ENCODE measurements at places on chromosomes 13 and 19.

DNA sequence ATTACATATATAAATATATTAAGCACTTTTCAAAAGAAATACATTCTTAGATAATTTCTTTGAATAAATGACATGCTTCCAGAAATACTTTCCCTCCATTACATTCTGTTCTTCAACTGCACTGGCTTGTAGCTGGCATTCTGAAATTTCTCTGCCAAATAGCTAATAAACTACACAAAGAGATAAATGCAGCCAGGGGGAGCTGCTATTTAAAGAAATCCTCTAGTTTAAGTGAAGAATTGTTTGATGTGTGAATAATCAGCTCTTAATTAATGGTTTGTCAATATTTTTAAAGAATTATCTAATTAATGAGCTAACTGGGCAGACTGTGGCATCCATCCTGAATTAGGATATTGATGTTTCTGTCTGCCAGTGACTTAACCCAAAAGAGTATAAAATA is 30.7 kb downstream of the SLC7A1 start:
- no peak for DNase-seq

DNA sequence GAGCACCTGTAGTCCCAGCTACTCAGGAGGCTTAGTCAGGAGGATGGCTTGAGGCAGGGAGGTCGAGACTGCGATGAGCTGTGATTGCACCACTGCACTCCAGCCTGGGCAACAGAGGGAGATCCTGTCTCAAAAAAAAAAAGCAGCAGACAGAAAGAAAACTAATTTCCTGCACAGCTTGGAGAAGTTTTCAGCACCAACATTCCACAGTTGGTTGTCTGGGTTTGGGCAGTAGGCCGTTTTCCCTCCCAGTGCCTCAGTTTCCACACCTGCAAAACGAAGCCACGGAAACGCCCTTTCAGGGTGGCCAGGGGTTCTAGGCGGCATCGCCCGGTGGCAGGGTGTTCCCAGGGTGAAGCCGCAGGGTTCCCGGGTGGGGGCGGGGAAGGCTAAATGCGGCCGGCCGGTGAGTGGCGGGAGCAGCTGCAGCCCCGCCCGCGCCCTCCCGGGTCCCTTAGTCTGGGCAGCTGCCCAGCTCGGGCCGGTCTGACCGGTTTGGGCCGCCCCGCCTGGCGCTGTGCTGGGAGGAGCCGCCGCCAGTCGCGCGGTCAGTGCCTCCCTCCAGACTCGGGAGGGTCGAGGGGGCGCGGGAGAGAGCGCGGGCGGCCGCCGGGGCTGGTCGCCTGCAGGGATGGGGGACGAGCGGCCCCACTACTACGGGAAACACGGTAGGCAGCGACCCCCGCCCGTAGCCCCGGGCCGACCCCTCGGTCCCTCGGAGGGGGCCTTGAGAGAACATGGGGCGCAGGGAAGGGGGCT is at the start of gene SLC44A2:
SLC44A2 (plus strand) TSS at position 551 of the 759 bp plus-strand sequence; CDS start at position 632, 81 bp downstream.
- peak; percentile 62 for DNase-seq

DNA sequence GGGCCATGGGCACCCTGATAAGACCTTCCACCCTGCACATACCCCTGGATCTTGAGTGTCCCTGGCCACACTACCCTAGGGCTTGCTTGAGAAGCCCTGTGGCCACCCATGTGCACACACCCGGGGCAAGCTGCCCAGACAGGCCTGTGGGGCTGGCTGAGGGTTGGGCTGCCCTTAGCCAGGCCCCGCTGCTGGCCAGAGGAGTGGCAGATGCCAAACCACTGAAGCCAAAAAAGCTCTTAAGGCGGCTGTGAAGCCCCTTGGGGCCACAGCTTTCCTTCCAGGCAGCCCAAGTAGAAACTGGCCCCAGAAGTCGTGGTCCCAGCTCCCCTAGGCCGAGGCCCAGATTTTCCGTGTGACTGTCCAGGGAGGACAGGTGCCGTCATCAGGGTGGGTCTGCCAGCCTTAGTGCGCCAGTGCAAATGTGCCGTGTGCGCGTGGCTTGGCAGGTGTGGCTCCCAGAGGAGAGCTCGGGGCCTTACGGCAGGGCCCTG is 14.8 kb downstream of the CEBPG start:
- DNase-seq, result no peak

DNA sequence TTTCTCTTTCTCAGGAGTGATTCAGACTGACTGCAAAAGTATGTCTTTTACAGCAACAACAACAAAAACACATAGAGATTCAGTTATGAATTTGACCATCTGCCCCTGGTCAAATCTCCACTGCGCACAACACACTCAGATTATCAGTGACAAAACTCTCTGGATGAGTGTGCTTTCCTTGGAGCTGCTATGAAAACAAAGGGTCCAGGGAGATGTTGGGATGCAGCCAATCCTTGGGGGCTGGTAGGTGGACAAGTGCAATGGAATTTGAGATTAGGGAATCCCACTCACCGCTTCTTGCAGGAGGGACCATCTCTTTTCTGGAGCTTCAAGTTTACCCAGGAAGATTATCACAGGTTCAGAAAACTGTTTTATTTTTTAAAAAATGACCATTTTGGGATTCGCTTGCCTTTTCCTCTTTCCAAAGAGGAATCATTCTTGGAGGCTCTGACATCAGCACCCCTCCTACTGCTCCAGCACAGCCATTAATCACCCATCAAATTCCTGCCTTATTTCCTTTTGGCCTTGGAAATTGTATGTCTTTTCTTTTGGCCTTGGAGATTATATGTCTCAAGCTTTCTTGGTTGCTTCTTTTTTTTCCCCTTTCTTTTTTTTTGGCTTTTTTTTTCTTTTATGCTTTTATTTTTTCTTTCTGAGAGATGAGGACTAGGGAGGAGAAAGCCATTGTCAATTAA is 311.8 kb downstream of the TSHZ3 start:
- no peak for DNase-seq

DNA sequence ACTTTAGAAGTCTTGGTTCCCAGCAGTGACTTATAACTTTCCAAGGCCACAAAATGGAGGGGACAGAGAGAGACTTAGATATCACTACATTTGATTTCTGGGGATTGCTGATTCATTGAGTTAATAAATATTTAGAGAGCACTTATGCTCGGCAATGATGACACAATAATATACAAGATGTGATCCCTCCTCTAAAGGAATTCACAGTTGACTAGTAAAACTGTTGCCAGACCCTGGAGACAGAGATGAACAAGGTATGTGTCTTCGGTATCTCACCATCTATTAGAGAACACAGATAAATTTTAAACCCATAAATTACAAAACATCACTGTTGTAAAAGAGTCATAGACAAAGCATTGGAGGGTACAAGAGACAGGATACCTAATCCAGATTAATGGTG is 437.5 kb downstream of the FOXO1 start:
- DNase-seq, result no peak

- DNase-seq, result no peak
Measured at GRCh38 chr19:41912899-41913537, 15.2 kb downstream of the ERFL start.

- no peak for DNase-seq
Measured at GRCh38 chr13:73224703-73225102, 165.9 kb downstream of the KLF5 start.

GRCh38 chr19:7789447-7789846 is 26.4 kb downstream of the CLEC4M start:
- no peak for DNase-seq

DNA sequence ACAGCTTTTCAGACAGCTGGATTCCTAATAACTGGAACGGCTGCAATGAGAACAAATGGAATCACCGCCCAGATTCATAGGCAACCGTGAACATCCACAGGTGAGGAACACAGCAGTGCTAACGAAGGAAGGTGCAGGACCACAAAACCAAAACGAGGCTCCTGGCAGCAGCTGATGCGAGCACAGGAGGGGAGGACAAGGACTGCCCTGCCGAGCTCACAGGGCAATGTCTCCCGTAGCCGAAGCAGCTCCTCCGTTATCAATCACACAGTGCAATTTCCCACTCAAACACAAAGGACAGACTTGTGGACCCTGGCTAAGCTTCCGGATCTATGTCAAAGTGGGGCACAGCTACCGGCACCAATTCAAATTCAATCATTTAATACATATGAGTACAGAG is 70.6 kb downstream of the STK24 start:
- no peak for DNase-seq

- no peak for DNase-seq
Measured at GRCh38 chr13:107043021-107043956, 475.4 kb upstream of the ARGLU1 start.

DNA sequence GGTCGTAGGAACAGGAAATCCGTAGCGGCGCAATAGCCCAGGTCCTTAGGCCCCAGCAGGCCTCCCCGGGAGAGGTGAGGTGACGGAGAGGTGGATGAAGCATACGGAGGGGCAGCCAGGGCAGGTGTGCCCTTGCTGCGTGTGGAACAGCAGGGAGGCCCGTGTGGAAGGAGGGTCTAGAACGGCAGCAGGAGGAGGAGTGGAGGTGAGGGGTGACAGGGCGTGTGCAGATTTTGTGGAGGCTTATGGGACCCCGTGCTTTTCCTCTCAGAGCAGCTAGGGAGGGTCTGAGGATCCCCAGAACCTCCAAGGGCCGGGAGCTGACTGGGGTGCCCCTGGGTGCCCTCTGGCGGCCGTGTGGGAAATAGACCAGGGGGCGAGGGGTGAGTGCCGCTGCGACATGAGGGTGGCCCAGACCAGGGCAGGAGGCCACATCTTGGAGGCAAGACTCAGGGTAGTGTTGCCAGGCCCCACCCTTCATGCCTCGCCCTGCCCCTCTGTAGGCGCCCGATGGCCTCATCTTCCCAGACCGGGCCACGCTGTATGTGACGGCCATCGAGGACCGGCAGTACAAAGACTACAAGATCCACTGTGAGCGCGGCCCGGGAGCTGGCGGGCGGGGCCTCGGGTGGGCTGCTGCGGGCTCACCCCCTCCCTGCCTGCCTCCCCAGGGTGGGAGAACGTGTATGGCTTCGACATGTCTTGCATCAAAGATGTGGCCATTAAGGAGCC is 5.0 kb upstream of the ADM5 start:
- no peak for DNase-seq

DNA sequence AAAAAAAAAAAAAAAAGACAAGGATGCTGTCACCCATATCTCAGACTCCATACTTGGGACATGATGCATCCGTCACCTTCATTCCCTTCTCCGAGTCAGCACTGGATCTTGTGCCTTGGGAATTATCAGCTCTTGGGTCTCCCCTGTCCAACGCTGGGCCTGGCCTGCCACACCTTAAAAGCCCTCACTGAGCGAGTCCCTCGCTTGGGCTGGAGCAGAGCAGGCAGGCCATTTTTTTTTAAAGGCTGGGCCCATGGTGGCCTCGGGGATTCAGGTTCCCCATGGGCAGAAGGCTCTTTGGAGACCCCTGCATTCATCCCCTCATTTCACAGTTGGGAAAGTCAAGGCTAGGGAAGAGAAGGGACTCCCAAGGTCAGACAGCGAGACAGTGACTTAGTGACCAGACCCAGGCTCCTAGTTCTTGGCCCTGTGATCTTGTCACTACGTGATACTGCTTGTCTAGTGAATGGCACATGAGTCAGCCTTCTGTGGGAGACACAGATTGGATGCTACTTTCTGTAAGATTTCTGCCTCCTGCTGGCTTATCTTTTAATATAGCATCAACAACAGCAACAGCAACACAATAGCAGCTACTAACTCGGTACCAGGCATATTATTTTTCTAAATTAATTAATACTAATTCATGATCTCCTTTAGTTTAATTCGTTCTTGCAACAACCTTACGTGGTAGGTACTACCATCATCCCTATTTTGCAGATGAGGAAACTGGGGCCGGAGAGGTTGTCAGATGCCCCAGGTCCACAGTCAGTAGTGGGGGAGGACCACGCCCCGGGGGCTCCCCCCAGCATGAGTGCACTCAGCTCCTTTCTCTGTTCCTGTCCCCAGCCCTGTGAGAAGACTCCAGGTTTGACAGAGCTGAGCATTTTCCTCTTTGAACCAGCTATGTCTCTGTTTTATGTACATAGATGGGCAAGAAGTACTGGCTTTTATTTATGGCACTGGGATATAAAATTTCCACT is 27.4 kb upstream of the ZNF536 start:
- DNase-seq, result no peak

DNA sequence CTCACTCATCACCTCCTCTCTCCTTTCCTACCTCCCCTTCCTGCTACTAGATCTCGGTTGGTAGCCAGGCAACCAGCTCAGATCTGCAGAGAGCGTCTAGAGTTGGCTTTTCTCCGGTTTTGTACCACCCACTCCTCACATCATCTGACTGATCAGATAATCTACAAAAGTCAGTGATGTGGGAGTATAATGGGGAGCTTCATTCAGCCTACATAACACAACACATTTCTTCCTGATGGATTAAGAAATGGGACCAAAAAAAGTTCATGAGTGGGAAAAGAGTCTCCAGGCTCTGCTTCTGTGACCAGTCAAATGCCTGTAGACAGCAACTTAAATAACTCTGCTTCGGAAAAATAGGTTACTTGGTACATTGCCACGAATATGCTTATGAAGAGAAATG is 279.8 kb downstream of the DCLK1 start:
- DNase-seq, result no peak

GRCh38 chr13:110509971-110510786 is 51.3 kb downstream of the RAB20 start:
- DNase-seq, result no peak

DNA sequence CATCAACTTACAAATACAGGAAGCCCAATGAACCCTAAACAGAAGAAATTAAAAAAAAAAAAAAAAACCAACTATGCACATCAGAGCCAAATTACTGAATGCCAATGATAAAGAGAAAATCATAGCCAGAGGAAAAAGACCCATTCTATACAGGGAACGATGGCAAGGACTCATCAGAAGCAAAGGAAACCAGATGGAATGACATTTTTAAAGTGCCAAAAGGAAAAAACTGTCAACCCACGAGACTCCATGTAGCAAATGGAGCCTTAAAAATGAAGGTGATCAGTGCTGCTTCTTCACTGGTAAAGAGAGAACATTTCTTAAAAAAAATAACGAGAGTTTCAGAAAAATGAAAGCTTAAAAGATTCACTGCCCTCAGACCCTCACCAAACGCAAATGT is 18.3 kb downstream of the PCID2 start:
- DNase-seq, result no peak

DNA sequence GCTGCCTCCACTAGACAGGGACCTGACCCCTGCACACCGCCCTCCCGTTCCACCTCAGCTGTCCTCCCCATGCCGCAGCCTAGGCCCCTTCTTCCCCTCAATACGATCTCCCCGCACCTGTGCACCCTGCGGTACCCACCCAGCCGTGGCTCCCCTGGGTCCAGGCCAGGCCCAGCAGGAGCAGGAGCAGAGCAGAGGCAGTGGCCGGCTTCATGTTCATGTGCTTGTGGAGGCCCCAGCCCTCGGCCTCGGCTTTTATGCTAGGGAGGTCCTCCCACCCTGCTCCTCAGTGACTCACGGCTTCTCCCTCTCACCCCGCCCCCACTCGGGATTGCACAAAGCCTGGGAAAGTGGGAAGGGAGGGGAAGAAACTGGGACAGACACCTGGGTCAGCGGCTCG is 11.4 kb upstream of the KRTDAP start:
- no peak for DNase-seq

DNA sequence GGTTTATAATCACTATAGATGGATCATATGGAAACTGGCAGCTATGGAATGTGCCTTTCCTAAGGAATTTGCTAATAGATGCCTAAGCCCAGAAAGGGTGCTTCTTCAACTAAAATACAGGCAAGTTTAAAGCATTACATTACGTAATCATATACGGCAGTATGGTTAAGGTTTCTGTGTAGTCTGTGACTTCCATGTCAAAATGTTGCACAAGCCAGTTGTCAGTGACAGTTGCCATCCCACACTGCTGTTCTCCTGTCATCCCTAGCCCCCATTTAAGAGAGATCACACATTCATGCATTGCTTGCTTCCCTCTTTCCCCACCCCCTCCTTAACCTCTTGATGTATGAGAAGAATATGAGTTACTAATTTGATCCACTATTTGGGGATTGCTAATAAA is 47.3 kb downstream of the BRCA2 start:
- DNase-seq, result no peak

- no peak for DNase-seq
Measured at GRCh38 chr19:4368128-4368820, 24.9 kb downstream of the MPND start.

GRCh38 chr13:95956589-95957148 is 96.5 kb downstream of the UGGT2 start:
- DNase-seq, result no peak

Data from hypothalamus (tissue), 51 donors.